ENCODE measurements at places on chromosomes 5 and 9. TPM values are rescaled to one million over a fixed set of nuclear protein-coding genes. Genes with fewer than 3 reads are reported as not detected.

EIF4E1B gene
- total RNA-seq = not detected

NR6A1 gene
- total RNA-seq = 2.0 TPM

DNA sequence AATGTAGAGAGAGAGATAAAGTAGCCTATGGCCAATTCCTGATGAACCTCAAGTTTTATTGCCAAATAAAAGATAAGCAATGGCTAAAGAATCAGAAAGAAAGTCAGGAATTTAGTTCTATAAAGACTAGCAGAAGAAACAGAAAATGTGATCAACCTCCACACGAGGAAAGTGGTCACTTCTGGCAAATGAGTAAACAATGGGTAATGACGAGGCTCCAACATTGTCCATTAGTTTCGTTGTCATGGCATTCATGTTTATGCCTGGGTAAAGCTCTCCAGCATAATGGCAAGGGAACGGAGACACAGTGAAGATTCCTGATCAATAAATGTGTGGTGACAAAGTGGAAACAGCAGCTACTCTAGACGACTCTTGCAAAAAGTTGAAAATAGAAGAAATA is 341.8 kb upstream of the CTNND2 start:
- DNase-seq = no peak
- H3K27me3 ChIP-seq = no peaks in the 10 kb centered on the region
- no peaks in the 10 kb centered on the region for H3K36me3 ChIP-seq
- H3K4me3 ChIP-seq = no peak overlapping the region

DNA sequence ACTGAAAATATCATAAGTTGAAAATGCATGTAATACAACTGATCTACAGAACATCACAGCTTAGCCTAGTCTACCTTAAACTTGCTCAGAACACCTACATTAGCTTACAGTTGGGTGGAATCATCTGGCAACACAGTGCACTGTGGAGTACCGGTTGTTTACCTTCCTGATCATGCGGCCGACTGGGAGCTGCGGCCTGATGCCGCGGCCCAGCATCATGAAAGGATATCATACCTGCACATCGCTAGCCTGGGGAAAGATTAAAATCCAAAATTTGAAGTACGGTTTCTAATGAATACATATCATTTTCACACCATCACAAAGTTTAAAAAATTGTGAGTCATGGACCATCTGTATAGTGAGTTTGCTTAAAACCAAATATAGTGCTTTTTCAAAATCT is 1.8 kb downstream of the HACD4 start:
- no peak overlapping the region for H3K4me3 ChIP-seq
- peaks cover 11% of the 10 kb centered on the region for H3K4me1 ChIP-seq
- no peaks in the 10 kb centered on the region for H3K27me3 ChIP-seq
- H3K27ac ChIP-seq = peak overlapping the region; percentile 91

DNA sequence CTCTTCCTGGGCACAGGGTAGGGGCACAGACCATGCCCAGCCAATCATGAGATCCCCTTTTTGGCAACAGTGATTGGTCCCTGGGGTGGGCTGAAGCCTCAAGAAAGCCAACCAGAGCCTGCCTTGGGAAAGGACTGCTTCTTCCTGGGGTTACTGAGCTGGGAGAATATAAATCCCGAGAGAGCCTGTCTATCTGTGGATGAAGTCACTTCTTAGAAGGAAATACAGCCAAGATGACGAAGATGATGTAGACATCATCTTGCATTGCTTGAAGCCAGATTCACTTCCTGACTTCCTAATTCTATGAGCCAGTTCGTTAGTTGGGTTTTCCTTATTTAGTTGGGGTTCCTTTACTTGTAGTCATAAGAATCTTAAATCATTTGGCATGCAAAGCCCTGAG is 50.1 kb upstream of the PWWP2A start:
- H3K4me1 ChIP-seq = peaks cover 23% of the 10 kb centered on the region
- no peaks in the 10 kb centered on the region for H3K36me3 ChIP-seq
- no peak overlapping the region for H3K4me3 ChIP-seq
- DNase-seq = no peak

- no peaks in the 10 kb centered on the region for H3K27me3 ChIP-seq
- no peak for DNase-seq
- H3K4me1 ChIP-seq = no peaks in the 10 kb centered on the region
- H3K36me3 ChIP-seq = no peaks in the 10 kb centered on the region
These were observed 210.5 kb downstream of the ELAVL2 start for GRCh38 chr9:23615569-23615968.

GRCh38 chr9:104091708-104092107 is 2.4 kb upstream of the SMC2 start:
- peak overlapping the region; percentile 93 for H3K27ac ChIP-seq
- H3K36me3 ChIP-seq = no peaks in the 10 kb centered on the region
- no peak for DNase-seq

DNA sequence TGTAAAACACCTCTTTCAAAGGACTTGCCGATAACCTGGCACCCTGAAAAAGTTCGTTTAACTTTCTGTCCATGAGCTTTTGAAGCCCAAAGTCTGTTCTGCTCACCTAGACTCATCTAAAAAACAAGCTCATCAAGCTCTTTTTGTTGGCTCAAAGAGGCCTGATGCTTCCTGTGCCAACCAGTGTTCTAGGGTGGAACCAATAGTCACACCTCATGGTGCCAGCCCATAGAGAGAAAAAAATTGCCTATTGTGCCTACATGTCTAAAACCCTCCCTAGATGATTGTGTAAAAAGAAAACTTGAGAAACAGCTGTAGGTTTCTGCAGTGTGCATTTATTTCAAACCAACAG is 4.7 kb downstream of the SH3RF2 start:
- H3K27ac ChIP-seq = no peak overlapping the region
- H3K27me3 ChIP-seq = no peaks in the 10 kb centered on the region
- DNase-seq = no peak
- no peaks in the 10 kb centered on the region for H3K36me3 ChIP-seq
- H3K4me1 ChIP-seq = peaks cover 14% of the 10 kb centered on the region

DNA sequence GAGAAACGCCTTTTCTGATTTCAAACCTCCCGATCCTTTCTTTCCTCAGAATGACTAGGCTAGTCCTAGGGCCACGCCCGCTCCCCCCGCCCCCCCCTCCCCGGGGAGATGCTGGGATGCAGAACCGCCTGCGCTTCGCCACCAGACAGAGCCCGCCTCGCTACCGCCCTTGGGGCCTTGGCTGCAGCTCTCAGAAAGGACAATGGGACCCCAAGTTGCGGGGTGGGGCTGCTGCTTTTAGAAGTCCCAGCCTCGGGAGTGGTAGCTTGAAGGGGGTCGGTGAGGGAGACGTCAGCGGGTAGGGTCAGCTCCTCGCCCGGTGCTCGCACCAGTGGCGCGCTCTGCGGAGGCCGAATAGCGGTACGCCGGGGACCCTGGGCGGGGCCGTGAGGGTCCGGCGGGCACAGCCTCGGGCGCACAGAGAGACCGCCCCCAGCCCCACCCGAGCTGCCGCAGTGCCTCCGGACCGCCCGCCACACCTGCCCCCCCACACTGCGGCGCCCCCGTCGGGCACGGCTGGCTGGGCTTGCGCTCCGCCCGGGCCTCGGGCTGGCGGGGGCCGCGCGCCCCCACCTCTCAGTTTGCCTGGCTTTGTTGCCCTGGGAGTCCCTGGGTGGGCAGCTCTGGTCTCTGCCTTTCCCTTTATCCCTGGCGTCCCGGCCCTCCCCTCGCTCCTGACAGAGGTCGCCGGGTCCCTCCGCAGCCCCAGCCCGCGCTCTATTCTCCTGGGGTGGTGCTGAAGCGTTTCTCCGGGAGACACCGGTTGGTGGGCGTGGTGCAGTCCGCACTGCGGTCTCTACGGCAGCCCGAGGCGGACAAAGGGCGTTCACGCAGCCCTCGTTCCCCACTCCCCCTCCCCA is 1.2 kb downstream of the MAP1B start:
- H3K36me3 ChIP-seq = no peaks in the 10 kb centered on the region
- DNase-seq = no peak
- H3K27ac ChIP-seq = peak overlapping the region; percentile 91
- peaks cover 51% of the 10 kb centered on the region for H3K4me1 ChIP-seq
- H3K4me3 ChIP-seq = peak overlapping the region; percentile 89

GRCh38 chr9:137305060-137305797 is 3.2 kb upstream of the NRARP start:
- H3K4me3 ChIP-seq = peak overlapping the region; percentile 35
- H3K27ac ChIP-seq = peak overlapping the region; percentile 56
- no peak for DNase-seq
- H3K4me1 ChIP-seq = peaks cover 69% of the 10 kb centered on the region

All from esophagus muscularis mucosa (tissue), 4 donors.